Pons (tissue), 1 donor: ENCODE measurements at places on chromosomes 13 and 19.
A peak's percentile ranks its signal among the peaks of the same experiment; 100 is the strongest.

GRCh38 chr13:77207943-77208342, 119.0 kb downstream of the MYCBP2 start:
- DNase-seq: no peak

DNA sequence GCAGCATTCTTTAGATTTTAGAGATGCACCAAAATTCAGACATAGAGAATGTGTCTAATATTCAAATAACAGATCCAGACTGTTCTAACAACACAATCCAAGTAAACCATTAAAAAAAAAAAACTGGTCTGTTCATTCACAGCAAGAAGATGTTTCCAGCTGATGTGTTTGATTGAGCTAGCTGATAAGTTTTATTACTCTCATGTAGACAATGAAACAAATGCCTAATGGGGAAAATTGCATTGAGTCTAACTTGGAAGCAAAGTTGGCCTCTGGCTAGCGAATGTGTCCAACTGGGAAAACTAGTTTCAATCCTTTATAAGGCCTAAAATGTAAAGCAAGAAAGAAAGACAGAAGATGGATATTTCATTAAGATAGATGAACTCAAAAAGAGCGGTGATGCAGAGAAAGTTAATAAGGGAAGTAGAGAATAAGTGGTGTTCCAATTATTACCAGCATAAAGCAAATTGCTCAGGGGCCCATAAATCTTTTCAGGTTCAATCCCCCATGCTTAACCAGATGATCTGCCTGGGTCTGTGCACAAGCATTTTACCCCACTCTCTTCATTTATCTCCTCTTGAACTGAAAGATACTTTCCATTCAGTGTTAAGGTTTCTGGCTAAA, 54.2 kb downstream of the PCDH9 start:
- DNase-seq: no peak

DNA sequence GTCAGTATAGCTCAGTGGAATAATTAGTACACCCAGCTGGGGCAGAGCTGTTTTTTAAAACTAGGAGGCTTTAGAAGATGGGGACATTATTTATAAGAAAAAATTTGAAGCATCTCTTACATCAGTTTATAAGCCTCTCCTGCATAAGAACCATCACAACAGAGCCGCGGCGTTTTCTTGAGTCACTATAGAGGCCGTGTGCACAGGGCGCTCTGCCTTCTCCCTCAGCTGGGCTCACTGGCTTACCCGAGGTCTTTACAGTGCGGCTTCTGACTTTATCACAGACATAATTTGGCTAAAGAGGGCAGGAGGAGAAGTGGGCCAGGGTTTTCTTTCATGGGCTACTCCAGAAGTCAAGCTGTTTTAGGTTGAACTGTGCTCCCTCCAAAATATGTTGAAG, 135.5 kb upstream of the RNF113B start:
- no peak for DNase-seq

GRCh38 chr13:74708629-74709028, 574.4 kb upstream of the KLF12 start:
- no peak for DNase-seq

GRCh38 chr19:4525563-4526002, 7.3 kb upstream of the PLIN4 start:
- DNase-seq: no peak

- no peak for DNase-seq
These were observed 353 bp downstream of the ENOX1 start for GRCh38 chr13:43786472-43786765.

DNA sequence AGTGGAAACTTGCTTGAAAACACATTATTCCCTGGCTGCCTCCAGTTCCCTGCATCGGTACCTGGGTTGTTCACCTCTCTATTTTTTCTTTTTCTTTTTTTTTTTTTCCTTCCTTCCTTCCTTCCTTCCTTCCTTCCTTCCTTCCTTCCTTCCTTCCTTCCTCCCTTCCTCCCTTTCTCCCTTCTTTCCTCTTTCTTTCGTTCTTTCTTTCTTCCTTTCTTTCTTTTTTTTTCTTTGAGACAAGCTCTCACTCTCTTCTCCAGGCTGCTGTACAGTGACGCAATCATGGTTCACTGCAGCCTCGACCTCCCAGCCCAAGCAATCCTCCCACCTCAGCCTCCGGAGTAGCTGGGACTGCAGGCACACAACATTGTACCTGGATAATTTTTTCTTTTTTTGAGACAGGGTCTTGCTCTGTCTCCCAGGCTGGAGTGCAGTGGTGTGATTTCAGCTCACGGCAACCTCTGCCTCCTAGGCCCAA, 3.4 kb upstream of the RASAL3 start:
- DNase-seq: no peak

GRCh38 chr19:13152356-13152973, 2.3 kb downstream of the IER2 start:
- DNase-seq: peak; percentile 94

GRCh38 chr13:33968520-33969507, 150.9 kb downstream of the RFC3 start:
- no peak for DNase-seq

DNA sequence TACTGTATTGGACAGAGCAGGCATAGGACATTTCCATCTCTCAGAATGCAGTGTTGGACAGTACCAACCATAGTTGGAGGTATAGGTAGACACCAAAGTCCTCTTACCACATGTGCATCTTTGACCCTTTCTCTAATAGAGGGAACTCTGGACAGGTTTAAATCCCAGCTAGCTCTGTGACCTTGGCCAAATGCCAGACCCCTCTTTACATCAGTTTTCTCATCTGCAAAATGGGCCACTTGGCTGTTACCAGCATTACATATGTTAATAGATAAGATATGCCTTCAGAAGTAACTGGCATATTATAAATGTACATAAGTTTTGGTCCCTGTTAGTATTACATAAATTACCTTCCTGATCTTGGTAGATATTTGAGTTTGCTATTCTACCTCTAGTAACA, 54.3 kb downstream of the CDK8 start:
- no peak for DNase-seq

- DNase-seq: no peak
These were observed 161.1 kb downstream of the DCT start for GRCh38 chr13:94318418-94318817.

GRCh38 chr13:19782049-19782726, 557 bp downstream of the PSPC1 start:
- peak; percentile 30 for DNase-seq

DNA sequence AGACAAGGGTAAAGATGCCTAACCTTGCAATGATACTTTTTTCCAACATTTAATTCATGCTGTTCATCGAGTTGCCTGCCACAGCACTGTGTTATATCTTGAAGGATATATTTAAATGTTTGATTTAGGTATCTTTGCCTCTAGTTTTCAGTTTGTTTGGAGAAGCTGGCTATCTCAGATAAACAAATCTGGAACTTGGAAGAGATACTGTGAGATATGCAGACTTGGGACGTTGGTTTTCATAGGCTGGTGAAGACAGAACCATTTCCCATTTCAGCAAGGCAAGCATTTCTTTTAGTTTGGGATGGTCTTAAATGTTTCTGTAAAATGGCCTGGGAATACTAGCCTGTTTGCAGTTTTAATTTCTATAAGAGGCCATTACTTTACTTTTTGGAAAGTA, 3.3 kb downstream of the RNASEH2B start:
- DNase-seq: no peak

- no peak for DNase-seq
These were observed 27.7 kb downstream of the STK24 start for GRCh38 chr13:98549006-98549727.

GRCh38 chr13:79149210-79149609, 256.8 kb downstream of the RBM26 start:
- DNase-seq: no peak

GRCh38 chr13:73496711-73497110, 437.9 kb downstream of the KLF5 start:
- DNase-seq: no peak

DNA sequence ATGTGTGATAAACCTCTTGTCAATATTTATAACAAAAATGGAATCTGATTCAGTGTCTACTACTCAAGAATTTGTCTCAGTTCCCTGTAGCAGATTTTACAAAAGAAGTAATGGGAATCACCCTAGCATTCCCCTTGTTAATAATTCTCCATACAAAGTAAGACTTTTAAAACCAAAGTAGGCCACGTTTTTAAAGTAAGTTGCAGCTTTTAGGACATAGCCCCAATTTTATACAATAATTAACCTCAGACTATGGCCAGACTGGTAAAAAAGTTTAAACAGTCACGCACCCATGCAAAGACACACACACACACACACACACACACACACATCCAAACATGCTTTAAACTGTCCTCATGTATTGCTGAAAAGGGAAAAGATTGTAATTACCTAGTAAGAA, 589.9 kb downstream of the PCDH9 start:
- no peak for DNase-seq

- no peak for DNase-seq
These were observed 65.3 kb upstream of the TM9SF2 start for GRCh38 chr13:99435998-99436397.

GRCh38 chr19:41225238-41226052, 6.4 kb downstream of the AXL start:
- DNase-seq: no peak

DNA sequence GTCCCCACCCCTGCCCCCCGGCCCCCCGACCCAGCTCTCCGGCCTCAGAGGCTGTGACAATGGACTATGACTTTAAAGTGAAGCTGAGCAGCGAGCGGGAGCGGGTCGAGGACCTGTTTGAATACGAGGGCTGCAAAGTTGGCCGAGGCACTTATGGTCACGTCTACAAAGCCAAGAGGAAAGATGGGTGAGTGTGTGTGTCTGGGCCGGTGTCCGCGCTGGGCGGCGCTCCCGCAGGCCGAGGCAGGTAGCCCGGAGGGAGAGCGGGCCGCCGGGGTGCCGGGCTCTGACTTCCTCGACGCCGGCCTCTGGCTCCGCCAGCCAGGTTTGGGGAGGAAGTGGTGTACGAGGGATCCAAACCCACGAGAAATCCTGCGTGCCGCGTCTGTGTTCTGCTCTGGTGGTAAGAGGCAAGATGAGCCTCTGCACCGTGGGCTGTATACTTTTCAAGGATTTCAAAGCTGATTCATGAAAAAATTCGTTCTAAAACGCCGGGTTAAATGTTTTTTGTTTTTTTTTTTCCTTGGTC, 718 bp downstream of the CDK8 start:
- DNase-seq: peak; percentile 52

DNA sequence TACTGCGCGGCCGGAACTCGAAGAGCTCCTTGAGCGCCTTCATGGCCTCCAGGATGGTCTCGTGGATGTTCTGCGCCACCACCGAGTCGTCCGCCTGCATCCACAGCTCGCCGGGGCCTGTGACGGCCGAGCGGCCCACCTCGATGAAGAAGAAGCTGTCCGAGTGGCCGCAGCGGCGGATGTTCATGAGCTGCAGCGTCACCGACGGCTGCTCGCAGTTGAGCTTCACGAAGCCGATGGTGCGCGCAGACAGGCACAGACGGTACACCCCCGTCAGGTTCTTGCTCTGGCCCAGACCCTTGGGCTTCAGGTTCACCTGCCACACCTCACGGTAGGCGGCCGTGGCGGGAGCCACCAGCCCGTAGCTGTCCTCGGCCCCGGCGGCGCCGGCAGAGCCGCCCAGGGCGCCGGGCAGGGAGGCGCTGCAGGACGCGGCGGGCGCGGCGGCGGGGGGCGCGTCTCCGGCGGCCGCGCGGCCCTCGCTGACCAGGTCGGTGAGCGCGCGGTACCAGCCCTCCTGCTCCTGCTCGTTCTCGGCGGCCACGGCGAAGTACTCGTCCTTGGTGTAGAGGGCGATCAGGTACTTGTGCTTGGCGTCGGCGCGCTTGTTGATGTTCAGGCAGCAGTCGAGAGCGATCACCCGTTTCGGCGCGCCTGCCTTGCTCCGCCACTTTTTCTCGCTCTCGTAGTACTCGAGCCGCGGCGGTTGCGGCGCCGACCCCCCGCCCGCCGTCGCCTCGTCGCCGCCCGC, 1.1 kb downstream of the IRS2 start:
- no peak for DNase-seq

DNA sequence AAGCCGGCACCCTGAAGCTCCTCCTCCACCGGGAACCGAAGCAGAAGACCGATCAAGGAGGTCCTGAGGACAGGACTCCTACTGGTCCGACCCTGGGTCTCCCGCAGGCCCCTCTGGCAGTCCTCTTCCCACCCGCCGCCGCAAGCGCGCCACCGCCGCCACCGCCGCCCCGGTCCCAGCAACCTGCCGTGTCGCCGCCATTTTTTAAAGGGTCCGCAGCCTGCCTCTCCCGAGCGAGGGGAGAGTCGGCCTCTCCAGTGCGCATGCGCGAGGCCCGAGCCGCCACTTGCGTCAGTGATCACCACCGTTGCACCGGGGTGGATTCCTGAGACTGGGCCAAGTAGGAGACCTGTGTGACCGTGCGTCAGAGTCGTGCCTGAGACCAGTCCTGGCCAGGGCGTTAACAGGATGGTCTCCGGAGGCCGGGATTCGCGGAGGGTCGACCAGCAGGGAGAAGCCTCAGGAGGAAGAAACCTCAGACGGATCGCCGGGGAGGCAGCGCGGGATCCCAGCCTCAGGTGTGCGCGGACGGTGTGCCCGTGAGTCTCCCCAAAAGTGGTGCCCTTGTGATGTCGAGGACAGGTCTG, 51.6 kb downstream of the ZNF146 start:
- DNase-seq: no peak

DNA sequence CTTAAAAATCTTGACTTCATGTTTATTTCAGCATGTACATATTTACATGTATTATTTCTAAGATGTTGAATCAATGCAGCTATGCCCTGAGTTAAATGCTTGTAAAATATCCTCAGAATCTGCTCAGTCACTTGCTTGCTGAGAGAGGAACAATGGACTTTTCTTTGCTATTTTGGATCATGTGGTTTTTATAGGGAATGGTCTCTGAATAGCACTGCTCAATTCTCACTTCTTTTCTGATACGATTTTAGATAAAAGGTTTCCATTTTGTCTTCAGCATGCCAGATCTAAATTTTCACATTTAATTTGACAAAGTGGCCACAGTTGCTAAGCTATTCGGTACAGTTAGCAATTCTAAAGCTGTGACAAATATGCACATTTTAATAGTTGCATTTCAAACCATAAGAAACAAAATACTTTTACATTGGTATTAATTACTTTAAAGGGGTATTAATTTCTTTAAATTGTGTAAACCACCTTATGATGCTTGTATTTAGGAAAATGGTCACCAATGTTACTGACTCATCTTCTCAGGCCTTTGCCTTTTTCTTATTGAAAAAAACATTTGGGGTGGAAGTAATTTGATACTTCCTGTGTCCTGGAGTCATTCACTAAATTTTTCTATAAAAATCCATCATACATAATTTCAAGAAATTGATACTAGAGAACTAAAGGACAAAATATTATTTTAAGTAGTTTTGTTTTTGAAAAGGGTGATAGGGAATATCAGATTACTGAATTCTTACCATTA, 113.5 kb downstream of the MYO16 start:
- DNase-seq: peak; percentile 48

- no peak for DNase-seq
These were observed 31.8 kb upstream of the USE1 start for GRCh38 chr19:17183271-17183761.

- DNase-seq: no peak
These were observed 5.6 kb upstream of the CCDC70 start for GRCh38 chr13:51856027-51856736.

GRCh38 chr19:39780894-39781293, 2.2 kb downstream of the LEUTX start:
- no peak for DNase-seq

DNA sequence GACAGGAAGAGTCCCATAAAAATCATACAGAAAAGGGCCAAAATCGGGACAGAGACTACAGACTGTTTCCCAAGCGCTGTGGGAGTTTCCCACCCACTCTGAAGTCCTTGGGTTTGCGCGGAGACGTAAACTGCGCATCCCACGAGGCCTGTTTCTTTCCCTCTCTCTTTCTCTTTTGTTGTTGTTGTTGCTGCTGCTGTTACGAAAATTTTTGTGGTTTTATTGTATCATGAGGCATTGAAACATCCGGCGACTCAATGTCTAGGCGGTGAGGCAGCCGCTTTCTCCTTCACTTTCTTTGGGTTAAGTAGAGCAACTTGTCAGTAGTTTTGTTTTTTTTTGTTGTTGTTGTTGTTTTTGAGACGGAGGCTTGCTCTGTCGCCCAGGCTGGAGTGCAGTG, 1.6 kb upstream of the PPP1R12C start:
- DNase-seq: no peak
